Amniotic epithelial cell (primary cell): ENCODE measurements at places on chromosomes 12 and 14.

DNA sequence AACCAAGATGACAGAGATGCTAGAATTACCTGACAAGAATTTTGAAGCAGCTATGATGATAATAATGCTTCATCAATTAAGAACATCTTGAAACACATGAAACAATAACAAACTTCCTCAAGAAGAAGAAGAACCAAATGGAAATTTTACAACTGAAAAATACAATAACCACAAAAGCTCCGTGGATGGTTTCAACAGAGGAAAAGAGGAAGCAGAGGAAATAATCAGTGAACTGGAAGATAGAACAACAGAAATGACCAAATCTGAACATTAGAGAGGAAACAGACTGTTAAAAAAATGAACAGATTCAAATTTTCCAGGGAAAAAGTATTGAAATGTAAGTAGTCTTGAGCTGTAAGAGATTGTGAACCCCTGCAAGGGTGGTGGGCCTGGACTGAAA lies 62.8 kb upstream of the SLC35F4 start:
- DNase-seq, result no peak

GRCh38 chr12:92496790-92497189 lies 206.0 kb upstream of the PLEKHG7 start:
- no peak for DNase-seq

- DNase-seq, result peak; percentile 38
Observed at GRCh38 chr12:49413010-49413409, 45.7 kb downstream of the SPATS2 start.

GRCh38 chr12:5200278-5201087 lies 156.8 kb downstream of the KCNA5 start:
- DNase-seq, result no peak

GRCh38 chr12:48019639-48020265 lies 15.5 kb upstream of the COL2A1 start:
- no peak for DNase-seq

DNA sequence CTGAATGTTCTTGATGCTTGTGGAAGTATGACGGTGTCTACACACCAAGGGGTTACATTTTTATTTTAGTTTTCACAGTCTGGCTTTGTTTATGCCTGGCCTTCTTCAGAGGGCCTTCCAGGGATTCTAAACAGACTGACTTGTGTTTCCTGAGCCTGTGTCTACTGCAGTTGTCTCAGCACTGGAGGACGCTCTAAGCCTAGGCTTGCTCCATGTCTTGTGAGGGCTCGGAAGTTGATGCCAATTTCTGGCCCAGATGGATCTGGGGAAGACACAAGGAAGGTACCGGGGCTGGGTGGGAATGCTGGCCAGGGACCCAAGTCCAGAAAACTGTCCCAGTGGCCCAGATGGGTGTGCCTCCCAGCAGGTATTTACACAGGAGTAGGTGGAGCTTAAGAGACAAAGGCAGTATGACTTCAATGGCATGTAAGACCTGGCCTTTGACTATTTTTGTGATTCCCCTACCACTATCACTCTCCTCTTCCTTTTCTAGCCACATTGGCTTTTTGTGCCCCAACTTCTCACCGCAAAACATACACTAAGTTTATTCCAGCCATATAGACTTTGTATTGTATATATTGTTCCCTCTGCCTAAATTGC lies 56.9 kb downstream of the GPR137C start:
- DNase-seq, result no peak

GRCh38 chr12:8596561-8596960 lies 16.1 kb downstream of the AICDA start:
- DNase-seq, result no peak

DNA sequence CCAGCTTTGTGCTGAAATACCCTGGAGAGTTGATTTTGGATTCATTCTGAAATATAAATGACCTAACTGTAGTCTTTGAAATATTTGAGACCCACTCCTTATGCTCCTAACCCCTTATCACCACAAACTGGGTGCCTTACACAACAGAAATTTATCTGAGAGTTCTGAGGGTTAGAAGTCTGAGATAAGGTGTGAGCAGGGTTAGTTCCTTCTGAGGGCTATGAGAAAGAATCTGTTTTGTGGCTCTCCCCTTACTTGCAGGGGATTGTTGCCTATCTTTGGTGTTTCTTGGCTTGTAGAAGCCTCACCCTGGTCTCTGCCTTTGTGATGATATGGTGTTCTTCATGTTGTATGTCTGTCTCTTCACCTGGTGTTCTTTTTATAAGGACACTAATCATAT lies 91.7 kb downstream of the DERA start:
- DNase-seq, result peak; percentile 30

DNA sequence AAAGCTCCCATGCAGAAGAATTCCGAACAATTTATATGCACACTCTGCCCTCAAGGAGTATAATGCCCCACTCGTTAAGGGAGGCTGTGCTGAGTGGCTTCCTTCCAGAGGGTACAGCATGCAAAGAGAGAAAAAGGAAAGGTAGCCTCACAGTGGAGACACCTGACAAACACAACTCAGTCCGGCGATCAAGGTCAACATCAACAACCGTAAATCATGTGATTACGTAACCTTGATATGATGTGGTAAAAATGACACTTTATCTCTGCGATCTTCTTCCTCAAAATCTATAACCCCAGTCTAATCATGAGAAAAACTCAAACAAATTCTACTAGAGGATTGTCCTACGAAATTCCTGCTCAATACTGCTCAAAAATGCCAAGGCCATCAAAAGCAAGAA lies 400.5 kb upstream of the CCDC196 start:
- DNase-seq, result no peak

DNA sequence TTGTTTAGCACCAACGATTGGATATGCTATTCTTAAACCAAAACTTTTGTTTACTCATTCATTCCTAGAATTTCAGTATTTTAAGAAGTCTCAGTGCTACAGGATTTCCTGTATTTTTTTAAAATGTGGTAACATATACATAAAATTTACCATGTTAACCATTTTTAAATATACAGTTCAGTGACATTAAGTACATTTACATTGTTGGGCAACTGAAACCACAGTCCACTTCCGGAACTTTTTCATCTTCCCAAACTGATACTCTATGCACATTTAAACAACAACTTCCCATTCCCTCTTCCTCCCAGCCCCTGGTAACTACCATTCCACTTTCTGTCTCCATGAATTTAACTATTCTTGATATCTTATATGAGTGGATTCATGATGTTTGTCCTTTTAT lies 30.3 kb downstream of the PDE3A start:
- DNase-seq, result no peak

DNA sequence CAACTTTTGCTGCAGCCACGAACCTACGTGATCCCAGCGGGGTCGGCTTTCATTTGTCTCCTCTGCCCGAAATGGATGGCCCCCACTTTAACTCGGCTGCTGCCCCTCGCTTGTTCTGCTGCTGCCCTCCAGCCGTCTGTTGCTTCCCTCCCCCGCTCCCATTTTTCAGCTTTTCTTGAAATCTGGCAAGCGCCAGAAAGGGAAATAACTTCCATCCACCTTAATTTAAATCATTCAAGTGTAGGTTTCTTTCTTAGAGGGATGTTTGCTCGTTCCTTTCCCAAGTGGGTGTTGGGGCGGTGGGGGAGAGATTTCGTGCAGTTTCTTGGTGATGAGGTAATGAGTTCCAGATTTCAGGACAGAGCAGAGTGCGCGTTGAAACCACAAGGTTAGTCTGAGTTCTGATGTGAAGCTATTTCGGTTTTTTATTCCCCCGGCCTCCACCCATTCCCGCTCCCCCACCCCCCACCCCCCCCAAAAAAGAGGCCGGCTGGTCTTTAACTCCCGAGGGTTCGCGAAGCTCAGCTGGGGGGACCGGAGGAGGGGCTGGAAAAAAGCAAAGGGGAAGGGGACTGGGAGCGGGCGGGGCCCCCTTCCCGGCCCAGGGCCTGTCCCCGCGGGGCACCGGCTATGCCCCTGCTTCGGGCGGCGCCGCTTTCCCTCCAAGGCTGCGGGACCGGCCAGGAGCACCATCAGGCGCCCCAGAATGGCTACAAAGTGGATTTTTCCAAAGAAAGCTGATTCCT lies 2.2 kb upstream of the ZFP36L1 start:
- peak; percentile 92 for DNase-seq

DNA sequence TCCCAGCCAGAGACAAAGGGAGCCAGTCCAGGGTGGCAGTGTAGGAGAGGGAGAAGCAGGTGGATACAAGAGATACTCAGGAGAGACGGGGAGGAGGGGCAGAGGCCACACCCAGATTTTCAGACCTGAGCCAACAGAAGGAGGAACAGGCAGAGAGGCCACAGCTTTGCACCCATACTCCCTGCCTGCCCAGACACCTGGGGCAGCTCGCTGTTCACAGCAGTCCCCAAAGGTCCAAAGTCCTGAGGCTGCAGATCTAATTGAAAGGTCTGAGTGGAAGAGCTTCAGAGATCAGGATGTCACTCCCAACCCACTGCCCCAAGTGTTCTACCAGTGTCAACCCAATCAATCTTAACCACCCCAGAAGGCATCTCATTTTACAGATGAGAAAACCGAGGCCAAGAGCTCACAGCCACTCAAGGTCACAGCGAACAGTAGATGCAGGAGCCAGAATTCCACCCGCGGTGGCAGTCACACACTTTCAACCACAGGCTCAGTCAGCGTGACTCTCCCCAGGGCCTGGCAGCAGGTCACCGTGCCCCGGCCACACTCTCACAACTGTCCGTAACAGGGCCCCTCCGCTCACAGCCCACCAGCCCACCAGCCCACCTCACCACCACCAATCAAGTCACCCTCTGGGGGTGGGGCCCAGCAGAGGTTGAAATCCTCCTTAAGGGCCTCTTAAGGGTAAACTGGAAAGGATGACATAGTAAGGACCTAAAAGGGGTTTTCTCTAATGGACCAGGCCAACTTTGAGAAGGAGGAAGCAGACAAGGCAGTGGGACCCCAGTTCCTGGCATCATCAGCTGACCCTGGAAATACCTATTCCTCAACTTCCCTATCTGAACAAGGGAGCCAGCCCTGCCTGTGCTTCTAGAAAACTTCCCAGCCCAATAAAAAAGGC lies 33.3 kb downstream of the ACTN1 start:
- DNase-seq, result no peak

DNA sequence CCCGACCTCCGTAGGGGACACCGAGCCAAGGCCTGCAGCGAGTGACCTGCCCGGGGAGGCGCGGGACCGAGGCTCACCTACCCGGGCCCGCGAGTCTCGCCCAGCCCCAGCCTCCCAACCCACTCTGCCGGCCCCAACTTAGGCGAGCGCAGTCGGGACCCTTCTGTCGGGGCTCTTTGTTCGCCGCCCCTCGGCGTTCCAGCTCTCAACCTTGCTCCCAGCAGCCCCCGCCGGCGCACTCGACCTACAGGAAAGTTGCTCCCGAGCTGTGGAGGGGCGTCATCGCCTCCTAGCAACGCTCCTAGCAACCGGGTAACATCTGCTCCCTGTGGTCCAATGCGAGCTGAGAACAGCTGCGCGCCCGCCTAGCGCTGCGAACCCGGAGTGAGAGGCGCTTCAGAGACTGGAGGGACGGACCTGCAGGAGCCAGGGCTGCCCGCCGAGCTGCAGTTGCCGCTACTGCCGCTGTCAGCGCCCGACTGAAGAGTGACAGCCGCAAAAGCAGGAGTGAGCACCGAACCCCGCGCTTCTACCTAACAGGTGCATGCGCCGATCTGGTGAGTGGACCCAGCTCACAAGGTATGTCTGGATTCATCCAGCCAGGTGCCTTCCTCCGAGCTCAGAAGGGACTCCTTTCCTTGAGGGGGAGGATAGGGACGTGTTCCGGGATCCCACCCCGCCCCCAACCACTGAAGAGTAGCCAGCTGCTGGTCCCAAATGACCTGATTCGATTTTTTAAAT lies 355.0 kb downstream of the SNAPC1 start:
- peak; percentile 47 for DNase-seq

- DNase-seq, result no peak
Observed at GRCh38 chr12:132168311-132169031, 24.2 kb downstream of the NOC4L start.

GRCh38 chr12:93657071-93657470 lies 20.1 kb upstream of the CRADD start:
- peak; percentile 73 for DNase-seq
